ENCODE measurements at places on chromosomes 6 and 20.
A peak's percentile ranks its signal among the peaks of the same experiment; 100 is the strongest.

DNA sequence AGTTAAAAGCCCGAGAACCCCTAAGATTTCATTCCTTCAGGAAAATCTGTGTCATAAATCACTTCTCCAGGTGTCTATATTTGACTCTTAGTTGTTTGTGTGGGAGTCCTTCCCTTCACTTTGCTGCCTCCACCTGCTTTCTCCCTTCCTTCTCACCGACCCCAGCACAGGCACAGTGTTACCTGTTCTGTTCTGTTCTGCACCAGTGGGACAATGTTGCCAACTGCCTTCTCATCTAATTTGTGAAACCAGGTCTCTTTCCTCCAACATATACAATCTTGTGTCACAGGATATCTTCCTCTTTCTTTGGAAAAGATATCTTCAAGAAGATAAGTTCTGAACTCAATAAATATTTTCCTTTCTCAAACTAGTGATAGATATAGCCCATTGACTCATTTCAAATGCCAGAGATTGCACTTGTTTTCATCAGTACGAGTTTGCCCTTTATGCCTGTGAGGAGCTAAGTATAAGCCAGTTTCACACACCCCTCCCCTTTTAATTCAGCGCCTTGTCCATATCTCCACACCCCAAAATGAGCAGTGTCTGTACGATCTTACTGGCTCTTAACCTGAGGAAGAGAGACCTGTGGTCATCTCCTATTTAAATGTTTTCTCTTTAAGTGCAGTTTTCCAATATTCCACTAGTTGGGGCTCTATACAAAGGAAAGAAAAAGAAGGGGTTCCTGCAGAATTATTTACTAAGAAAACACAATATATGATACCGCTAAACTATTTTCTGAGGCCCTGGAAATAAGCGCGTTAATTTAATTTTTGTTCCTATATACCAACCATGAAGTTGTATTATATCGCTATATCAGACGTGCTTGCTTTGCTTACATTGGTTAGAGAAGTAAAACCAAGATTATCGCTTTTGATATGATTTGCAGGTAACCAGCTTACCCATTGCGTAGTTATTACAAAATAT, 81.6 kb upstream of the PREP start:
- peak; percentile 39 for DNase-seq

GRCh38 chr6:37582306-37582705, 82.6 kb upstream of the CCDC167 start:
- no peak for DNase-seq

- no peak for DNase-seq
Measured at GRCh38 chr6:163324688-163325389, 89.7 kb upstream of the QKI start.

- DNase-seq, result no peak
Measured at GRCh38 chr6:138535728-138536455, 36.6 kb upstream of the NHSL1 start.

DNA sequence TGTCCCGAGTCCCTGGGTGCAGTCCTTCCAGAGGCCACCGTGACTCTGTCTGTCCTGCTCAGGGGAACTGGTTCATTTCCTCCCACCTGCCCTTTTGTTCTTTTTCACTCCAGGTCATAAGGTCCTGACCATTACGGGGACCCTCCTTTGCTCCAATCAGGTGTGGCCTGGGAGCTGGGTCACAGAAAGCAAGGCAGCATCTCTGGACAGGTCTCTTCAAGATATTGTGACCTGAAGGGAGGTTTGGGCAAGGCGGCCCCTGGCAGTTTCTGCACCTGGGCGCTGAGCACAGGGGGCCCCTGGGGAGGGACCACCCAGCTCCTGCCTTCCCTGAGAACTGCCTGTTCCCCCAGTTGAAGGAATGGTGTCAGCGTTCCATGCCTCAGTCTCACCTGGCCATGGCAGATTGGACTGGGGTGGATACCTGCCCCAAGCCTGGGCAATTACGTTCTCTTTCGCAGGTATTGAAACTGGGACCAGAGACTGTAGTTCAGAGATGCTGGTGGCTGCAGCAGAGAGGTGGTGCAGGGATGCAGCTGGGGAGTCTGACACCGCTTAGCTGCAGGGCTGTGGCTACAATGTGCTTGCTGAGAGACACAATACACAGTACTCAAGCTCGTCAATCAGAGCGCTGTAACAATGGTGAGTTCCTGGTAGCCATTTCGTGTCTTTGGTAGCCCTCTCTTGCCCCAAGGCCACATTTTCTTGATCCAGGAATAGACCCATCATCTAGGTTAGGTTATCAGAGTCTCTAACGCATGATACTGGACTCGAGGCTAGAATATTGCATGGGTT, 15.6 kb upstream of the NELFCD start:
- no peak for DNase-seq

- DNase-seq, result no peak
Measured at GRCh38 chr6:36113049-36113448, 17.3 kb upstream of the MAPK13 start.

GRCh38 chr20:62832212-62832922, 15.5 kb downstream of the COL9A3 start:
- peak; percentile 15 for DNase-seq

DNA sequence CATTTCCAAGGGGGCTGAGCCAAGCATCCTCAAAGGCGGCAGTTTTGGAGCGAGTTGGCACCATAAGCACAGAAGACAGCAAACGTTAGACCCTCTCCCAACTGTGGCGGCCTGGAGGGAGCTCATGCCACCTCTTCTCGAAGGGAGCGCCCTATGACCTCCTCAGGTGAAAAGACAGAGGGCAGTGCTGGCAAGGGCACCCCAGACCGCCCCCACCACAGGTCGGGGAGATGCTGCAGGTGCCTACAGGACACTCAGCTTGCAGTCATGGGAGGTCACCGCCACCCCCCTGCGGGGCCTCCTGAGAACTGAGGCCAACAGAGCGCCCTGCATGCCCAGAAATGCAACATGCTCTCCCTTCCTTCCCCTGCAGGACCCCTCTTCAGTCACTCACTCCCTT, 45.1 kb upstream of the BHLHE23 start:
- DNase-seq, result no peak

Measured in DMS153 (cell line).